Testis (tissue), 5 donors: ENCODE measurements at places on chromosomes 12 and 14. TPM values are rescaled to one million over a fixed set of nuclear protein-coding genes. Genes with fewer than 3 reads are reported as not detected.

The SLC38A4 gene
- total RNA-seq, result 0.24 TPM

The TXNDC16 gene
- 21.5 TPM for total RNA-seq

The BICD1 gene
- 26.0 TPM for total RNA-seq

The DBX2 gene
- total RNA-seq, result 2.5 TPM

The PPP1R1A gene
- total RNA-seq, result 6.9 TPM

The TAS2R46 gene
- total RNA-seq, result 3.2 TPM

The ADCY4 gene
- 23.1 TPM for total RNA-seq

The ABCC9 gene
- 2.3 TPM for total RNA-seq

The CPNE6 gene
- 0.12 TPM for total RNA-seq

The TRIAP1 gene
- total RNA-seq, result 13.9 TPM

The CLEC7A gene
- 1.9 TPM for total RNA-seq

The SCAF11 gene
- total RNA-seq, result 168 TPM

- H3K36me3 ChIP-seq, result no peaks in the 10 kb centered on the region
- DNase-seq, result no peak
- no peak overlapping the region for H3K4me3 ChIP-seq
- no peaks in the 10 kb centered on the region for H3K4me1 ChIP-seq
Observed at GRCh38 chr12:2415568-2415944, 362.8 kb downstream of the CACNA1C start.

DNA sequence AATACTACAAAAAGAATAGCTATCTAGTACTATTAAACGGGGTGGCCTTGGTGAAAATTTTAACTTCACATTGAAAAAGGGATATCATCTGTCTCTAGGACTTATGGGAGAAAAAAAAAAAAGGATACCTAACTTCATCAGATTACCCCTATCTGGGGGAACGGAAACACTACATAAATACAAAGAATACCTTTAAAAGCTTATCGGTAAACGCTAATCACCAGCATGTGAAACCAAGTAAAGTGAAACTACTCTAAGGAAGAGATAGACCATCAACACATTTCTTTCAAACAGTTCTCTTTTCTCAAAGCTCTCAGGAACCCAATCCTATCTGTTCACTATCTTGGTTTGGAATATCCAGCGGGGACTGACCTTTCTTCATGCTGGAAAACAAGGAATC, 3.5 kb downstream of the KICS2 start:
- DNase-seq, result no peak
- H3K4me3 ChIP-seq, result no peak overlapping the region
- H3K36me3 ChIP-seq, result no peaks in the 10 kb centered on the region
- no peaks in the 10 kb centered on the region for H3K27me3 ChIP-seq
- H3K4me1 ChIP-seq, result peaks cover 6% of the 10 kb centered on the region

DNA sequence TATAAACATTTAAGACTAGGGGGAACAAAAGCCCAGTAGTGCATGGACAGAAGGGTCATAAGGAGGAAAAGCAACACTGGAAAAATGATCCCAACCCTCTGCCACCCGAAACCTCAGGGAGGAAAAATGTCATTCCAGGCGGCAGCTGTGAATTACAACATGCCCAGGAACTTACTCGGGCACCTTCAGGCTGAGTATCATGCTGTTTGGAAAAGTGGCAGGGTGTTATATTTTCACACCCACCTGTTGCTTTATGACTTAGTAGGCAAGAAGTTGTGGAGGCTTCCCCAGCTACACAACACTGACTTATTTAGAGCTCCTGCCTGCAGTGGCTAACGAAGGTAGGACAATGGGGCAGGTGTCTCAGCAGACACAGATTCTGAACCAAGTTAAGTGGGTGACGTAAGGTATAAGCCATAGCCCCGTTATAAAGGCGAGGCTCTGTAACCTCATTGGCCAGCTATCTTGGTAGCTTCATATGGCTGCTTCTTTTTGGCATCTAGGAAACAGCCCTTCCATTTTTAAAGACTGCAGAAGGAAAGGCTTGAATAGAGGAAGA, 96.1 kb upstream of the IFNG-AS1 start:
- no peak overlapping the region for H3K27ac ChIP-seq
- no peaks in the 10 kb centered on the region for H3K36me3 ChIP-seq
- no peaks in the 10 kb centered on the region for H3K4me1 ChIP-seq

- no peaks in the 10 kb centered on the region for H3K27me3 ChIP-seq
- no peak for DNase-seq
- H3K4me3 ChIP-seq, result no peak overlapping the region
Observed at GRCh38 chr14:90559811-90560492, 163.1 kb downstream of the CALM1 start.

- H3K27ac ChIP-seq, result no peak overlapping the region
- H3K36me3 ChIP-seq, result no peaks in the 10 kb centered on the region
- H3K27me3 ChIP-seq, result no peaks in the 10 kb centered on the region
- H3K4me3 ChIP-seq, result no peak overlapping the region
Observed at GRCh38 chr14:90615517-90616060, 200.6 kb downstream of the TTC7B start.

GRCh38 chr14:36019126-36019525, 157.4 kb downstream of the PTCSC3 start:
- no peaks in the 10 kb centered on the region for H3K4me1 ChIP-seq
- H3K36me3 ChIP-seq, result no peaks in the 10 kb centered on the region
- DNase-seq, result no peak
- no peak overlapping the region for H3K27ac ChIP-seq

DNA sequence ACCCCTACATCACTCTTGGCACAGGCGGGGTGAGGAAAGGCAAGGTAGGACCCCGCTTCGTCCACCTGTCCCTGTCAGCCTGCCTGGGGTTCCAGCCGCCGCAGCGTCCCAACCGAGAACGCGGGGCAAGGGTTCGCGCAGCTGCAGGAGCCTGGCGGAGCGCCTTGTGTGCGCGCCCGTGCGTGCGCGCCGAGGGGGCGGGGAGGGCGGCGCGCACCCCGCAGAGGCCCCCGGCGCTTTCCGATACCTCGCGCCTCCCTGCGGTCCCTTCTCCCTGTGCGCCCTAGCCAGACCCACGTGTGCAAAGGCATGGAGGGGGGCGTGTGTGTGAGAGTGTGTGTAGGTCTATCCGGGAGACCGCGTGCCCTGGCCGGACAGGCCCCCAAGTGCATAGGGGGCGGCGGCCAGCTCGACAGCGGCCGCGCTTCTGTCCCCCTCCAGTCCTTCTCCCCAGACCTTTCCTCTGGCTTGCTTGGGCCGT, 122.4 kb downstream of the TSPAN9 start:
- no peaks in the 10 kb centered on the region for H3K36me3 ChIP-seq
- DNase-seq, result peak; percentile 42
- no peaks in the 10 kb centered on the region for H3K27me3 ChIP-seq
- H3K27ac ChIP-seq, result no peak overlapping the region
- H3K4me3 ChIP-seq, result peak overlapping the region; percentile 55

DNA sequence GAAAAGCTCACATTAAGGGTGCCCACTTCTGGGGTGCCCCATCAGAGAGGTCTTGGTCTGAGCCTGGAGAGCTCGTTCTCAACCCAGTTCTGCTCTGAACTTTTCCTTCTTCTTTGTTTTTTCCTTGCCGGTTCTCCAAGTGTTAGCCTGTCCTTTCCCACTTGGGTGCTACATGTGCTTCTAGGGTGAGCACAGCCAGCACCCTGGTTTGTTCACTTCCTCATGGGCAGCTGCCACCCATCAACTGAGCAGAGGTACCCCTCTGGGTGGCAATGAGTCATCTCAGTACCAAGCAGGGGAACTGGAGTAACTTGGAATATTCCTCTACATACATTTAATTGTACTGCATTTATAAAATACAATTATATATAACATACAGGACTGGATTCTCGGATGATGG, 3.9 kb upstream of the SYNE3 start:
- H3K27me3 ChIP-seq, result no peaks in the 10 kb centered on the region
- no peaks in the 10 kb centered on the region for H3K36me3 ChIP-seq
- peaks cover 58% of the 10 kb centered on the region for H3K4me1 ChIP-seq
- no peak overlapping the region for H3K27ac ChIP-seq

GRCh38 chr14:80768646-80769045, 172.9 kb downstream of the CEP128 start:
- no peak for DNase-seq
- H3K36me3 ChIP-seq, result no peaks in the 10 kb centered on the region
- no peaks in the 10 kb centered on the region for H3K27me3 ChIP-seq
- H3K27ac ChIP-seq, result no peak overlapping the region
- no peak overlapping the region for H3K4me3 ChIP-seq
- H3K4me1 ChIP-seq, result no peaks in the 10 kb centered on the region

- H3K4me3 ChIP-seq, result no peak overlapping the region
- no peaks in the 10 kb centered on the region for H3K27me3 ChIP-seq
- DNase-seq, result no peak
- H3K27ac ChIP-seq, result no peak overlapping the region
Observed at GRCh38 chr12:28164644-28165275, 25.5 kb upstream of the CCDC91 start.

DNA sequence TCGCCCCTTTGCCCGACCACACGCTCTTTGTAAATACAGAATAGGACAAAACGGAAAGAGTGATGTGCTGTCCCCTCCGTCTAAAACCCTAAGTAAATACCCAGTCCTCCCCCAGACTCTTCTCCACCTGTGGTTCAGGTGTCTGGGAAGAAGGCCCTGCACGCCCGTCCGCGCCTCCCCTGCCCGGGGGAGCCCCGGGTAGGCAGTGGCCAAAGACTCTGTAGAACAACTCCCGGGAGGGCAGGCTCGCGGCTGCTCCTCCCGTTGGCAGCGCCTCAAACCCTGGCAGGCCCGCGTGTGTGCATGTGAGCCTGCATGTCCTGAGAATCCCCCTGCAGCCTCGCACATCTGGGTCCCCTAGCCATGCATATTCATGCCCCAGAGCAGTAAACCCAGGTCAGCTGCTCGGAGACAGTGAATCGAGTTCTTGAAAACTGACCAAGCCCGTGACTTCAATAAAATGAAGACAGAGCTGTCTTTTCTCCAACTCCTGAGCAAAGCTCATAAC, 165.8 kb downstream of the MON2 start:
- H3K27me3 ChIP-seq, result no peaks in the 10 kb centered on the region
- peak overlapping the region; percentile 57 for H3K4me3 ChIP-seq
- DNase-seq, result peak; percentile 60

- H3K36me3 ChIP-seq, result no peaks in the 10 kb centered on the region
- DNase-seq, result no peak
- no peak overlapping the region for H3K4me3 ChIP-seq
- no peaks in the 10 kb centered on the region for H3K4me1 ChIP-seq
- no peaks in the 10 kb centered on the region for H3K27me3 ChIP-seq
- no peak overlapping the region for H3K27ac ChIP-seq
Observed at GRCh38 chr12:10636611-10637010, 23.2 kb upstream of the MAGOHB start.

GRCh38 chr12:59067083-59067482, 146.8 kb upstream of the LRIG3 start:
- H3K4me3 ChIP-seq, result no peak overlapping the region
- H3K27ac ChIP-seq, result no peak overlapping the region
- DNase-seq, result no peak

GRCh38 chr12:110906516-110906915, 13.9 kb downstream of the MYL2 start:
- H3K27me3 ChIP-seq, result no peaks in the 10 kb centered on the region
- H3K36me3 ChIP-seq, result no peaks in the 10 kb centered on the region
- H3K4me3 ChIP-seq, result no peak overlapping the region
- H3K4me1 ChIP-seq, result no peaks in the 10 kb centered on the region
- no peak overlapping the region for H3K27ac ChIP-seq

GRCh38 chr12:45883187-45883586, 107.2 kb downstream of the SCAF11 start:
- H3K27me3 ChIP-seq, result no peaks in the 10 kb centered on the region
- no peaks in the 10 kb centered on the region for H3K36me3 ChIP-seq
- H3K4me1 ChIP-seq, result peaks cover 3% of the 10 kb centered on the region
- no peak for DNase-seq
- H3K4me3 ChIP-seq, result no peak overlapping the region

DNA sequence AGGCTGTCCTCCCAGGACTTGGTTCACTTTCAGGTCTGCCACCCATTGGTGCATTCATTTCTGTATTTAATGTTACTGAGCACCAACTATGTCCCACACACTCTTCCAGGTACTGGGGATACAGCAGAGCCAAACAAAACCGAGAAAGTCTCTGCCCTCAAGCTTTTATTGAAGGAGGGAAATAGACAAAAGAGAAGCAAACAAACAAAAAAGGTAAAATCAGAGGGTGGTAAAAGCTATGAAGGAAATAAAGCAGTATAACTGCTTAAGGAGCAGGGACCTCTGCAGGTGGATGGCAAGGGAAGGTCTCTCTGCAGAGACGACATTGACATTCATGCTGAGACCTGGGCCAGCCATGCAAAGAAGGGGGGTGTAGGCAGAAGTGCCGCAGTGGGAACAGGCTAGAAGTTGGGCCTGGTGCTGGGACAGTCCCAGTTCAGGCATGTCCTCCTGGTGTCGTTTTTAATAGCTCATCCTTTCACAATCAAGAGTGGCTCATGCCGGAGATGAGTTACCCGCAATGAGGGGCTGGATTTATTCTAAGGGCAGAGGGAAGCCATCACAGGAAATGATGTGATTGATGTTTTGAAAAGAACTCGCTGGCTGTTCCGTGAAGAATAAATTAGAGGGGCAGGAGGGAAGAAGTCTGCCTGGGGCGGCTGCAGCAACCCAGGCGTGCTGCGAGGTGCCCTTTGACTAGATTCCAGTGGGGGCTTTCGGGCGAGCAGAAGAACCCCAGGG, 72.8 kb downstream of the IRF2BPL start:
- H3K36me3 ChIP-seq, result no peaks in the 10 kb centered on the region
- DNase-seq, result no peak
- H3K27me3 ChIP-seq, result no peaks in the 10 kb centered on the region
- peak overlapping the region; percentile 63 for H3K4me3 ChIP-seq

DNA sequence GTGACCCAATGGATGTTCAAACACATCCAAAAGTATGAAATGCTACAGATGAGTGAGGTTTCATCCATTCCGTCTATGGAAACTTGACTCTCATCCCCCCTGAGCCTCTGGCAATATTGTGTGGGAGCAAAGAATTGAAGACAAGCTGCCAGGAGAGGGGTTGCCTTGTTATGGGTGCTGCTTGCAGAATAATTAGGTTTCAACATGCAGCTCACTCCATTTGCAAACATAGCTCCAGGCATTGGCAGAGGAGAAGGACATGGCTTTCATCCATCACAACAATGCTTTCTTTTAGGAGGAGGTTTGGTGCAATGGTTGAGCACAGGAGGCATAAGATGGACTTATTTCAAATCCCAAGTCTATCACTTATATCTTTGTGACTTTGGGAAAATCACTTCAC, 220.7 kb upstream of the SRRM4 start:
- H3K4me3 ChIP-seq, result no peak overlapping the region
- no peak for DNase-seq
- no peak overlapping the region for H3K27ac ChIP-seq
- no peaks in the 10 kb centered on the region for H3K36me3 ChIP-seq

- H3K27ac ChIP-seq, result no peak overlapping the region
- H3K4me3 ChIP-seq, result no peak overlapping the region
- DNase-seq, result no peak
- H3K27me3 ChIP-seq, result no peaks in the 10 kb centered on the region
Observed at GRCh38 chr12:53571295-53571694, 54.9 kb downstream of the ATF7 start.

DNA sequence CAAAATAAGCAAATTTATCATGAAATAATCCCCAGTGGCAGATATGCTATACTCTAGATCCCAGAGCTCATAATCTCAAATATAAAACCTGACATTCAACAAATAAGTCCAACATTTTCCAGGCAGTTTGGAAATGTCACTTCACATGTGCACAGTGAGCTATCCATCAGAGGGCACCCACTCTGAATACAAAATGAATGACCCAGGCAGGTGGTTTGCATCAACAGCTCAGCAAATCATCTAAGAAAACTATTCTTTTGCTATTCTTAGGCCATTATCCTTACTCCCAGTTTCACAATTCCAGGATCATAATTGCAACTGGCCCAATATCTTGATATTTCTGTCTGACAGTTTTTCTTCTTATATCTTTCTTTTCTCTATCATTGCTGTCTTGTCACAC, 38.5 kb downstream of the TRIM9 start:
- H3K27me3 ChIP-seq, result no peaks in the 10 kb centered on the region
- no peak overlapping the region for H3K27ac ChIP-seq
- no peaks in the 10 kb centered on the region for H3K4me1 ChIP-seq
- H3K36me3 ChIP-seq, result no peaks in the 10 kb centered on the region
- DNase-seq, result no peak
- no peak overlapping the region for H3K4me3 ChIP-seq
